SW 1271 (cell line): ENCODE measurements at places on chromosomes 12 and 14.

GRCh38 chr12:99066726-99067125 lies 421.6 kb downstream of the APAF1 start:
- DNase-seq = no peak

DNA sequence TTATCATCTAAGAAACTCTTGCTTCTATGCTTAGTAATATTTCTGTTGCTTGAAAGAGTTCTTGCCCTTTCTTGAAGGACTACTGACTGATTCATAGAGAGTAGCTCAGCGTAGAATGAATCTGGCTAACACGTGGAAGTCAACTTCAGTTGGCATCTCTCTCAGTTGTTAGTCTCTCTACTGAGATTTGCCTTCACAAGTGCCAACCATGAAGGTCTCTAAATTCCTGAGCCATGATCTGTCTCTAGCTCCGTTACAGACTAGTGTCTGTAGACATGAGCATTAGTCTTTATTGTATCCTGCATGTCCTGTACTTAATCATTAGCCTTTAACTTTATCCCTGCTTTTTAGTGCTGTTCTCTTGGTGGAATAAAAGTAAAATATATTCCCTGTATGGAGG lies 19.1 kb upstream of the ALX1 start:
- DNase-seq = no peak

DNA sequence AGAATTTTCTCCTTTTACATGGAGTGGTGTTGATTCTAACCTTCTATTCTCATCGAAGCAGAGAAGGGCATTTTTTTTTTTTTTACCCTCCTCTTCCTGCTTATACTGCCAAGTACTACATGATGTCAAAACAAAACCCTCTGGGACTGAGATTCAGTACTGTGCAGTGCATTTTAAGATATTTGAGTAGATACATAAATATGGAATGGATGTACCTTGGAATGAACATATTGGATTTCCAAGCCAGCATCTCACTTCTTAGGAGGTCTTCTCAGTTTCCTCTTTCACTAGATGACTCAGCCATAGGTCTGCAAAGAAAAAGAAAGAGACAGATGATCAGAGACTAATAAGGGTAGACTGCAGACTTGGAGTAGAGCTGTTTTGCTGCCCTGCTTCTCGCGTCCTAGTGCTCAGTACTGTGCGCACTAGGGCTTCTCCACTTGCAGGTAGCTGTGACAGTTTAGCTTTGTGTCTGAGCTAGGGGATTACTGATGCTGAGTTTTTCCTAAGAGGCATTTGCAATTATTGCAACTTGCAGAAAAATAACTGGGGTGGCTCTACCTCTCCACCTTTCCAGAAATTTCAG lies 20.4 kb downstream of the TPH2 start:
- no peak for DNase-seq

GRCh38 chr12:2294651-2295475 lies 242.1 kb downstream of the CACNA1C start:
- no peak for DNase-seq

DNA sequence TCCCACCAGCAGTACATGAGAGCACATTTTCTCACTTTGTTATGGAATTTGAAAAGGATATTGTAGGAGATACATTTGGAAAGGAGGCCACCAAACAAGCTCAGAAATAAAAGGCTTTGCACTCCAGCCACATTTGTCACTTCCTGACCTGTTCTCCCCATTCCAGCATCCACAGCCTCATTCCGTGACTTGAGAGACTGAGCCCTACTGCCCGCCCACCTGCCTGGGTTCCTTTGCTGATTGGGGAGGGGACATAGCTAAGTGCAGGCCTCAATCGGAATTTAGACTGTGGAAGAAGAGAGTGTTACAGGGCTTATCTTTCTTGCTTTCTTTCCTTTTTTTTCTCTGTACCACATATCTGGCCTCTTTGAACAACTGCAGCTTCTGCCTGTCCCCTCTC lies 735.4 kb upstream of the TMEM132C start:
- DNase-seq = no peak

DNA sequence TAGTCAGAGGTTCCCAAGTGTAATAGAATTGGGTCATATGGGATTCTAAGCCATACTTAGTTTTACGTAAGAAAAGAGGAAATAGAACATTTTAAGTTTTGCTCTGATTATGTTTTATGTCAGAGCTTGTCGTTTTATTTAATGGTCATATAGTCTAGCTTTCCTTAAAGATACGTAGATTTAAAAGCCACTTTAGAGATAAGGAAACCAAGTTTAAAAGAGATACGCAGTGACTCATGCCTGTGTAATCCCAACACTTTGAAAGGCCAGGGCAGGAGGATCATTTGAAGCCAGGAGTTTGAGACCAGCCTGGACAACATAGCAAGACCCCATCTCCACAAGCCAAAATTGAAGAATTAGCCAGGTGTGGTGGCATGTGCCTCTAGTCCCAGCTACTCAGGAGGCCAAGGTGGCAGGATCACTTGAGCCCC lies 19.5 kb downstream of the MAPK1IP1L start:
- no peak for DNase-seq

- no peak for DNase-seq
Observed at GRCh38 chr14:23793532-23793931, 157.4 kb downstream of the DHRS2 start.

DNA sequence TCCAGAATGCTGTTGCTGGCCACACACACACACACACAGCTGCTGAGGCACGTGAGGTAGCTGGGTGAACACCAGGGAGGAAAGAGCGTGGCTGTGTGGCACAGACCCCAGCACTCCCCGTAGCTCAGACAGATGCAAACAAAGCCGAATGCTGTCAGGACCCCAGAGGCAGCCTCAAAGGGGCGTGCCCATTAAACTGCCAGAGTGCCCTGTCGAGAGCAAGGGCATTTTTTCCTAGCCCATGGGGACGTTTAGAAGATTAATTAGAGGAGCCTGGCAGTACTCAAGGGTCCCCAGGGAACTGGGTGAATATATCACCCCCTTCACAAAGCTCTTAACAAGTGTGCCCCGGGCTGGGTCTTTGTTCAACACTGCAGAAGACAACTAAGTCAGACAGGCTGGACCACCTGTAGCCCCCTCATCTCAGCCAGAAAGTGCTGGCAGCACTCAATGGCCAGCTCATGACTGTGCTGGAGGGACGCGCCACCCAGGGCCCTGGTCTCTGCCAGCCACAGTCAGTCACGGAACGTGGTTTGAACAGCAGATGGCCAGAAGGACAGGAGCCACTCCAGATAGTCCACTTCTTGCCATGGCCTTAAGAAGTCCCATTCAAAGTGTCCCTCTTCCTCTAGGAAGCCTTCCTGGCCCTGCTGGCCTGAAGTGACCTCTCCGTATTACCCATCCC lies 37.5 kb downstream of the TTC7B start:
- no peak for DNase-seq

DNA sequence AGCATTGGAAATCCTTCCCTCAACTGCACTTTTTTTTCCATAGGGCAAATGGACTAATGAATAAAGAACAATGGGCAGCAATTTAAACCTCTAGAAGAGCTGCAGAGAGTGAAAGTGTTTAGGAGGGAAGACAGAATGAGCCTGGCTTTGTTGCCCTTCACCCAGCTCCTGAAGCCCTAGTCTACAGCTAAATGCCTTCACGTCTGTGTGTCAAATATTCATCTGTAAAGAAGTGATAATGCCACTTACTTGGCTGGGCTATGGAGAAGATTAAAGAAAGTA lies 45.6 kb downstream of the FLRT2 start:
- DNase-seq = no peak

DNA sequence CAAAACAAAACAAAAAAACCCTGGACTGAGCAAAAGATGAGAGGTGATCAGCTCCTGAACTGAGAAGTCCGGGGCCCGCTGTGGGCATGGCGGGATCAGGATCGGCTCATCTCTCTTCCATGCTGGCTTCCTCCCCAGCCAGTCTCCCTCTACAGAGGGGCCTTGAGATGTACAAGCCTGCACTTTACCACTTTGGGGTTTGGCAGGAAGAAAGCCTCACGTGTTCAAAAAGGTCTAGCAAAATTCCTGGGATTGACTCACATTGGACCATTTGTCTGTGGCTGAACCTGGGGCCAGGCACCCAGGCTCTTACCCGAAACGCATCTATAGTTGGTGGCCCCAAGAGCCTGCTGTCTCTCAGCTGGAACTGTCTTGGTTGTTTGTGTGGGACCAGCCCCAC lies 89.0 kb downstream of the SLC24A4 start:
- DNase-seq = no peak

- no peak for DNase-seq
Observed at GRCh38 chr12:122875590-122876220, 20.2 kb downstream of the VPS37B start.

GRCh38 chr14:101097109-101097793 lies 193.7 kb upstream of the RTL1 start:
- DNase-seq = no peak

GRCh38 chr14:37045340-37046061 lies 126.9 kb downstream of the SLC25A21 start:
- no peak for DNase-seq

DNA sequence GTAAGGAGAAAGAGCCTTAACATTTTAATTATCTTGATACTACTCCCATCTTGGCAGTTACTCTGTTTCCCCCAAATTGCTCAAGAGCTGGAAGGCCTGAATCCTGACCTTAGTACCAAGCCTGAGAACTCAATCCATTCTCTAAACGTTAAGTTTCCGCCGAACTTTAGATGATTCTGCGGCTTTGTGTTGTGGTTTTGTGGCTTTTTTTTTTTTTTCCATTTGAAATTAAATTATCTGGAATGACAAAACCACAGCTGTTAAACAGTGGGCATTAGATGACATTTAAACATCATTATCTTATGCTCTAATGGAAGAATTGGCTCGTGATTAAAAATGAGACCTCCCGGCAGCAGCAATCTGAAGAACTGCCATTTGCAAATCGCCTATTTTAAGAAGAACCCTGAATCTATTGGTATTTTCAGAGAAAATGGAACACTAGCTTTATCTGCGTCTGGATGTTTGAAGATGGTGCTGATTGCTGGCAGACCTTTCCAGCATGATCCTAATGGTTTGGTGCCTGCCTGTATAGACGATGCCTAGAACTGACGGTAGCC lies 38.4 kb downstream of the TMEM132C start:
- no peak for DNase-seq

- no peak for DNase-seq
Observed at GRCh38 chr12:30908722-30909348, 17.7 kb upstream of the TSPAN11 start.

DNA sequence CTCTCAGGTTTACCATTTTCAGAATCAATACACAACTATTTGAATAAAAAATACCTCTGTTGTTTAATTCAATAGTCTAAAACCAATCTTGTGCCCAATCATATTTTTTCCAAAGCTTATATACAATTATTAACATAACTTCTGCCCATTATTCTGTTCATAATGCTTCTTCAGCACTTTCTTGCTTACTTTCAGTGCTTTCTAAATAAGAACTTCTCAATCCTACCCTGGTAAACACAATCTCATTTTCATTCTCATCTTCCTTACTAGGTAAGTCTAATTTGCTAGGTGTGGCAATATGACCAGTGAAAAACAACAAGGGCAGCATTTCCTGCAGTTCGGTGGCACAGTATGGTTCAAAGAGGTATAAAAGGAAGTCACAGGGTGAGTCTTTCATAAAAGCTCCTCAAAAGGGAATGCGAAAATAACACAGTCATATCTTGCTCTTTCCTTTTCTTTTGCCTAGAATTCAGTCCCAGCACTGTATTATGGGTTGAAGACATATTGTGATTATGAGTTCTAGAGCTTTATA lies 103.5 kb downstream of the FOXG1 start:
- no peak for DNase-seq

- peak; percentile 39 for DNase-seq
Observed at GRCh38 chr14:34461334-34462131, 507 bp downstream of the SPTSSA start.
